Mesenteric fat pad (tissue), 1 donor: ENCODE measurements at places on chromosomes 1 and 21. TPM values are rescaled to one million over a fixed set of nuclear protein-coding genes. Genes with fewer than 3 reads are reported as not detected.

Gene GSTM1
- not detected for total RNA-seq

Gene RAP1GAP
- 0.26 TPM for total RNA-seq

Gene SPRR2D
- total RNA-seq = not detected

Gene OR2T34
- not detected for total RNA-seq

Gene C1QB
- total RNA-seq = 531 TPM

Gene KLF17
- total RNA-seq = not detected

Gene CR1
- total RNA-seq = 31.2 TPM

Gene PPP1R8
- total RNA-seq = 35.3 TPM

Gene TACSTD2
- 1.7 TPM for total RNA-seq

Gene FNDC10
- 2.9 TPM for total RNA-seq

Gene TAL1
- total RNA-seq = 11.0 TPM

Gene NEK2
- total RNA-seq = not detected

Gene KRTAP6-3
- not detected for total RNA-seq

Gene C1QA
- 347 TPM for total RNA-seq

Gene IVL
- not detected for total RNA-seq

Gene RAP1A
- 105 TPM for total RNA-seq

Gene OXCT2
- 0.87 TPM for total RNA-seq

Gene SELENON
- total RNA-seq = 108 TPM

Gene ORC1
- 0.35 TPM for total RNA-seq

Gene RGS7
- total RNA-seq = not detected

Gene PRPF38B
- total RNA-seq = 32.0 TPM

Gene C1orf74
- 1.2 TPM for total RNA-seq

Gene KANK4
- 2.7 TPM for total RNA-seq

Gene SELP
- total RNA-seq = 13.4 TPM

Gene IL20
- total RNA-seq = not detected

Gene EPS8L3
- total RNA-seq = 0.58 TPM

Gene RGSL1
- total RNA-seq = not detected

Gene LDLRAD2
- 0.35 TPM for total RNA-seq

Gene CLDN14
- total RNA-seq = not detected

Gene GJA8
- not detected for total RNA-seq

Gene HRNR
- total RNA-seq = not detected

Gene TRIM62
- total RNA-seq = 4.4 TPM

Gene LYPD8
- not detected for total RNA-seq

Gene NFYC
- total RNA-seq = 36.4 TPM

Gene PERM1
- not detected for total RNA-seq

Gene TTC22
- not detected for total RNA-seq

Gene ETV3L
- total RNA-seq = not detected

Gene AVPR1B
- total RNA-seq = not detected

Gene FAM110D
- total RNA-seq = 6.3 TPM

Gene ASPM
- 0.10 TPM for total RNA-seq

Gene ZFP69B
- total RNA-seq = 1.3 TPM

Gene S100A7
- total RNA-seq = not detected
